ENCODE measurements at places on chromosomes 6 and 20. TPM values are rescaled to one million over a fixed set of nuclear protein-coding genes. Genes with fewer than 3 reads are reported as not detected.

ENPP3 gene
- total RNA-seq = 0.19 TPM

- H3K4me3 ChIP-seq = no peak overlapping the region
- H3K4me1 ChIP-seq = peaks cover 4% of the 10 kb centered on the region
- peaks cover 10% of the 10 kb centered on the region for H3K27me3 ChIP-seq
- H3K27ac ChIP-seq = no peak overlapping the region
- DNase-seq = no peak
These were observed 60.8 kb upstream of the APCDD1L start for GRCh38 chr20:58575776-58576602.

GRCh38 chr20:15945289-15945688, 628.0 kb downstream of the KIF16B start:
- H3K36me3 ChIP-seq = no peaks in the 10 kb centered on the region
- H3K27me3 ChIP-seq = no peaks in the 10 kb centered on the region
- no peak overlapping the region for H3K27ac ChIP-seq
- H3K4me3 ChIP-seq = no peak overlapping the region

DNA sequence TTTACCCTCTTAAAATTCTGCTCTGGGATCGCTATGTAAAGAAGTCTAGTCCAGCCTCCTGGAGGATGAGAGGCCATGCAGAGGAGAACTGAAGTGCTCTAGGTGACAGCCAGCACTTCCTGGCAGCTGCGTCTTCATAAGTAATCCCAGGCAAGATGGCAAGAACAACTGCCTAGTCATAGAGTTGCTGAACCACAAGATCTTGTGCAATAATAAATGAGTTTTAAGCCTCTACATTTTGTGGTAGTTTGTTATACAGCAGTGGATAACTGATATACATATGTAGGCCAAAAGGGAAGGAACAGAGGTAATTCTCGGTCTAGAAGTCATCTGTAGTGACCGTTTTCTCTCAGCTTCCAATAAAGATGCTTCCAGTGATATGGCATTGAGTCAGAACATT, 103.8 kb upstream of the FLRT3 start:
- H3K36me3 ChIP-seq = no peaks in the 10 kb centered on the region
- H3K27ac ChIP-seq = no peak overlapping the region
- no peaks in the 10 kb centered on the region for H3K27me3 ChIP-seq
- no peak for DNase-seq

PLG gene
- total RNA-seq = 0.16 TPM

- no peak overlapping the region for H3K27ac ChIP-seq
- H3K4me1 ChIP-seq = no peaks in the 10 kb centered on the region
- H3K4me3 ChIP-seq = no peak overlapping the region
- no peaks in the 10 kb centered on the region for H3K27me3 ChIP-seq
- no peak for DNase-seq
- no peaks in the 10 kb centered on the region for H3K36me3 ChIP-seq
These were observed 182.6 kb downstream of the CDKAL1 start for GRCh38 chr6:20716865-20717264.

NUS1 gene
- total RNA-seq = 47.3 TPM

DOK5 gene
- 0.82 TPM for total RNA-seq

- no peaks in the 10 kb centered on the region for H3K27me3 ChIP-seq
- peaks cover 7% of the 10 kb centered on the region for H3K4me1 ChIP-seq
- no peak overlapping the region for H3K4me3 ChIP-seq
- no peak for DNase-seq
- no peak overlapping the region for H3K27ac ChIP-seq
- H3K36me3 ChIP-seq = no peaks in the 10 kb centered on the region
These were observed 127.5 kb upstream of the SMLR1 start for GRCh38 chr6:130699742-130700141.

- H3K27ac ChIP-seq = peak overlapping the region; percentile 35
- no peaks in the 10 kb centered on the region for H3K27me3 ChIP-seq
- no peak overlapping the region for H3K4me3 ChIP-seq
- peak; percentile 88 for DNase-seq
- H3K36me3 ChIP-seq = no peaks in the 10 kb centered on the region
- H3K4me1 ChIP-seq = peaks cover 36% of the 10 kb centered on the region
These were observed 51.3 kb downstream of the AKAP12 start for GRCh38 chr6:151290877-151291721.
